Kasumi-1 (cell line): ENCODE measurements at places on chromosomes 5 and 9.

DNA sequence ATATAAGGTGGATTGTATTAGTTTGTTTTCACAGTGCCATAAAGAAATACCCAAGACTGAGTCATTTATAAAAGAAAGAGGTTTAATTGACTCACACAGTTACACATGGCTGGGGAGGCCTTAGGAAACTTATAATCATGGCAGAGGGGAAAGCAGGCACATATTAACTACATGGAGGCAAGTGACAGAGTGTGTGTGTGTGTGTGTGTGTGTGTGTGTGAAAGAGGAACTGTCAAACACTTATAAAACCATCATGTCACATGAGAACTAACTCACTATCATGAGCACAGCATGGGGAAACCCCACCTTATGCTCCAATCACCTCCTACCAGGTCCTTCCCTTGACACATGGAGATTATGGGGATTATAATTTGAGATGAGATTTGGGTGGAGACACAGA is 118.6 kb downstream of the SPEF2 start:
- DNase-seq: peak; percentile 26

GRCh38 chr9:134004131-134004873 is 12.2 kb upstream of the VAV2 start:
- DNase-seq: no peak

- no peak for DNase-seq
Measured at GRCh38 chr5:69326365-69326764, 6.2 kb downstream of the CCDC125 start.

- peak; percentile 95 for DNase-seq
Measured at GRCh38 chr5:173917788-173918786, 29.9 kb downstream of the CPEB4 start.

GRCh38 chr5:93941897-93942296 is 200.5 kb upstream of the POU5F2 start:
- DNase-seq: no peak

DNA sequence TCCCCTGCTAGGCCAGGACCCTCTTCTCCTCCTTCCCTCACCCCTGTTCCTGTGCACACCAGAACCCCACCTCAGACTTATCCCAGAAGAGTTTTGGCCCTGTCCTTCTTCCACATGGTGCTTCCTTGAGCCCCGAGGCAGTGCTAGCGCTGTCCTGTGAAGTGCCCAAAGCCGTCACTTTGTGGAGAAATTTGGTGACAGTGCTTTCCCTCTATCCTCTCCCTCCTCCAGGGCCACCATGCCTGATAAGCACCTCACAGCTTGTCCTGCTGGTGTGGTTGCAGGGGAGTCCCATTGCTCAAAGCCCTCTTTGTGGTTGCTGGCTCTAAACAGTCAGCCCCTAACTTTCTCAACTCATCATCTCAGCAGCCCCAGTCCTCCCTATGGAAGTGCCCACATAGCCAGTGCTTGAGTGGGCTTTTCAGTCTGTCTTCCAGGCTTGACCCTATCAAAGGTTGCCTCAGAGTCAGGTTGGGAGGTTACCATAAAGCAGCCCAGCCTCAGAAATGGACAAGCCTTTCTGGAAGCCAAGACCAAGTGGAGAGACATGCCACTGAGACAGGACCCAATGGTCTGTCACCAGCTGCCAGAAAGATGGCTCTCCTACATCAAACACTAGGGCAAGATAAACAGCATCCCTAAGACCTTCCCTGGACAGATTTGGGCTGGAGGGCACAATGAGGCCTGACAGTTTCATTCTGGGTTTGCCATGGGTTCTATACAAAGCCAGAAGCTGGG is 18.0 kb downstream of the IGIP start:
- no peak for DNase-seq
